ENCODE measurements at places on chromosomes 13 and 19.

DNA sequence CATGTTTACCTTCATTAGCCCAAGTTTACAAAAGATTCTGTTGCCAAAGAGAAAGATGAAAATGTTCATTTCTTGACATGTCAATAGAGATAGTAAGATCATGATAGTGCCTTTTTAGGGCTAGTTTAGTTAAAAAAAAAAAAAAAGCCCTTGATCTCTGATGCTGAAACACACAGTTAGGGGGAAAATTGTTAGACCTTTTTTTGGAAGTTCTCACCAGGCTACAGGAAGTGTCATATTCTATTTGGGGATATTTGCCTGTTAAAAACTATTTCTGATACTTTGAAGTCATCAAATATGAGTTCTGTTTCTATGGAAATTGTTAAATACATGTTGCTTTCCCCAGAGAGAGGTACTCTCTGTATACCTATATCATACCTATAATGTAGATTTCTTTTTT is 21.6 kb downstream of the SLAIN1 start:
- DNase-seq: peak; percentile 46

GRCh38 chr13:44063881-44064280 is 184.2 kb downstream of the LACC1 start:
- no peak for DNase-seq

GRCh38 chr19:49326165-49326704 is 1.2 kb upstream of the SLC6A16 start:
- no peak for DNase-seq

DNA sequence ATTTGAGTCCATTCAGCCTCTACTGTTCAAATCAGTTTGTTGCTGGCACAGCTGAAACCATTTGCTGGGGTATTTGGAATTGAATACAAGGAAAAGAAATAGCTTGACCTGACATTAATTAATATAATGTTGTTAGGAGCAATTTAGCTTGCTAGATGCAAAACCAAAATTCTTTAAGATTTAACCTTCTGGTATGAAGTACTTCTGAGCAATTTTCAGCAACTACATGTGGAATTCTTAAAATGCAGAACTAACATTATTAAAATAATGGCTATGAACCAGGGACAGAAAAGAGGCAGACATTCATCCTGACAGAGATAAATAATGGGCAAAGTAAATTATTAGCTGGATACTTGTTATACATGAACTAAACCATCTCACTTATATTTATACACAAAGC is 160.0 kb upstream of the MIR17HG start:
- DNase-seq: no peak

DNA sequence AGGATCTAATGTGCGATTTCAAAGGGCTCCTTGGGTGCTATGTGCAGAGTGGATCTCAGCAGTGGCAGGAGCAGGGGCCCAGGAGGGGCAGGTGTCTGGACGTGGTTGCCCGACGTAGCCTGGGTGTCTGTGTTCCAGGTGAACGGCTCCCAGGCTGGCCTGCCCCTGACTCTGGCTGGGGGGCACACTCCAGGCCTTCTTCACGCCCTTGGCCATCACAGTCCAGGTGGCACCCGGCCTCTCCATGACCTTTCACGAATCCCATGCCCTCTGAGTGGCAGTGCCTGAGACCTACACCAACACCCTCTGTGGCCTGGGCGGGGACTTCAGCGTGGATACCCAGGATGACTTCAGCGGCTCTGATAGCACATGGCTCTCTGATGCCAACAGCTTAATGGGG is 11.3 kb upstream of the FXYD3 start:
- DNase-seq: no peak

DNA sequence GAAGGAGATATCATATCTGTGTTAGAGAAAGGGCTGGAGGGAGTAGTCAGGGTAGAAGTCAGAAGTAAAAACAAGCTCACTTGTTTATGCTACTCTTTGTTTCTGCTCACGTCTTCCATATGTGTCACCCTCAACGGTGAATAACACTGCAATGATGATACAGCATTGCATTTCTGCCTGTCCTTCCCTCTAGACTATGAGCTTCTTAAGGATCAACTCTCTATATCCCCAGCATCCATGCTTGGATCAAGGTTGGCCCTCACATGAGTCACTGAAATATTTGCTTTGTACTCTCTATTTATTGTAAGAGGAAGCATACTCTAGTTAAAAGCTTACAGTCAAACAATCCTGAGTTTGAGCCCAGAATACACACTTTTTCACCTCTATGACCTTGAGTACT is 406.0 kb downstream of the RFC3 start:
- no peak for DNase-seq

DNA sequence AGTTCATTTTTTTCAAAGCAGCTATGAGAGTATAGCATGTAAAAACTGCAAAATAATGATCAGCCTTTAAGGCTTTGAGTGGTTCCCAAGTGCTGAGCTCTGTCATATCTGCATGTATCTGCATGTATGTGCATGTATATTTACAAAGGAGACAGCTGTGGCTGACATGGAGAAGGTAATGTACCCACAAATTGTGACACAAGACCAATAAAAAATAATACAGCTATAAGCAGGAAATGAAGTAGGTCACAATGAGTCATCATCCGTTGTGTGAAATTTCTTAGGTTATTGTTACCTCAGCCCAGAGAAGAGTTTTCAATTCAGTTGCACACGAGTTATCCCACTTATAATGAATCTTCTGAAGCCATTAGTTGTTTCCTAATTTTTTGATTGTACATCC is 60.9 kb upstream of the MED4 start:
- peak; percentile 36 for DNase-seq

GRCh38 chr19:38648769-38649304 is 1.4 kb downstream of the ACTN4 start:
- no peak for DNase-seq

DNA sequence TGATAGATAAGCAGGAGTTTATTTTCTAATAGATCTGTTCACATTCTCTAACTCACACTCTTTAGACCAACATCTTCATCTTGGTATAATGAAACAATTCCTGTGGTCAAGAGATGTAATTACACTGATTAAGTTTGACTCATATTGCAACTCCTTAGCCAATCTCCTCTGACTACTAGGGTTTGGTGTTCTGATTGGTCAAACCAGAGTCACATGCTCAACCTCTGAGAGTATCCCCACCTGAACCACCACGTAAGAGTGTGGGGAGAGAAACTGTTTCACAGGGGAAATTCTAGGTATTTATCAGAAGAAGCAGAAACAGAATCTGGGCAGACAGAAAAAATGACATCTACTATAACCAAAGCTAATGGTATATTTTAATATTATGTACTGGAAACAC is 42.4 kb downstream of the UQCRFS1 start:
- peak; percentile 7 for DNase-seq

- no peak for DNase-seq
These were observed 1632.0 kb downstream of the PCDH9 start for GRCh38 chr13:65597839-65598818.

GRCh38 chr13:73228546-73228945 is 169.7 kb downstream of the KLF5 start:
- DNase-seq: no peak

DNA sequence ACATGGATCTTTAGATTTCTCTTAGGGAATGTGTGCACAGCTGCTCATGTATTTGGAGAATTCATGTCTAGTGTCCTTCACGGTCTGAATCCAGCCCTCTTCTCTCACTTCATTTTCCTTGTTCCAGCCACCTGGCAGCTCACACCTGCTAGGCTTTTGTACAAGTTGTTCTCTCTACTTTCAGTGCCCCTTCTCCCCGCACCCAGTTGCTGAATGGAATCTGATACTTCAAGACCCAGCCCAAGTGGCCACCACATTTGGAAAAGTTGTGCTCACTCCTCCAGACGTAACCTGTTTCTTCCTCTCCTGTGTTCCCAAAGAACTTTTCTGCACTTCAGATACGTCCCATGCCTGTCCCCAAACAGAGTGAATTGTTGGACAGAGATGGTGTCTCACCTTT is 235.6 kb downstream of the SHISA2 start:
- no peak for DNase-seq

GRCh38 chr13:24066405-24067295 is 93.9 kb upstream of the SPATA13 start:
- DNase-seq: no peak

- DNase-seq: no peak
These were observed 429 bp upstream of the ZNF225 start for GRCh38 chr19:44112802-44113137.

DNA sequence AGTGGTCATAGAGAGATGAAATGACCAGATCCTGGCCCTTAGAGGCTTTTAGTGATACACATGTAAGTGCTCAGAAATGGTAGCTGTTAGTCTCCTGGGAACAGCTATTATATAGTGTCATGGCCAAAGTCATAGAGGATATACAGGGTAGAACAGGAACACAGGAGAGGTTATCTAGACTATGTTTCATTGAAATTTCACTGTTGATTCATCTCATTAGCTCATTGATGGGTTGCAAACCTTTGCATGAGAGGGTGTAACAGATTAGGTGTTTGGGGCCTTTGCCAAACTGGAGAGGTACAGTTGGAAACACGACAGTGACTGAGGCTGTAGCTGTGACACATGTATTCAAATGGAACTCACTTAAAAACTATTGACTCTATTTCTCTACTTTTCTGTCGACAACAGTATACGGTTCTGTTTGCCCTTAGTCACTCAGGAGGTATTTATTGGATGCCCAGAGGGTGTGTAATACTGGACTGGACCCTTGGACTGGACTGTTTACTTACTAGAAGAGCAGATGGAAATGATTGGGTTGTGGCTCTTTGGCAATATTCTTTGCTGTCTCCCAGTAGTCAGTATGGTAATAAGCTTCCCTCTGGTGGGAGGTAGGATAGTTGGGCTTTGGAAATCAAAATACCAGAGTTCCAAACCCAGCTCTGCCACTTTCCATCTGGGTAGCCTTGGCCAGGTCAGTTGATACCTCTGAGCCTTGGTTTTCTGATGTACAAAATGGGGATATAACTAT is 29.8 kb downstream of the ARHGAP35 start:
- no peak for DNase-seq

DNA sequence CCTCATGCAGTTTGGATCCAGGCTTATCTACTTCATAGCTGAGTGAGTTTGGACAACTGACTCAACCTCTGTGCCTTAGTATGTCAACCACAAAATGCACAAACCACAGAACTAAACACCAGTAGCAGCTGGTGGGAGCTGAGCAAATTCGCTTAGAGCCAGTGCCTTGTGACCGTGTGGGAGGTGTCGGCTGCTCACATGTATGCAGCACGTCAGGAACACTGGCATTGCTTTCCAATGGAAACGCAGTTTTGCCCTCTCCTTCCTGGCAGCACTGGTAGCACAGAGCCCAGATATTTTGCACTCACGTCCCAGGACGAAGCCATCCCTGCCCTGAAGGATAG is 8.3 kb upstream of the NTN5 start:
- no peak for DNase-seq

GRCh38 chr13:48112896-48113755 is 18.2 kb upstream of the MED4 start:
- DNase-seq: no peak

DNA sequence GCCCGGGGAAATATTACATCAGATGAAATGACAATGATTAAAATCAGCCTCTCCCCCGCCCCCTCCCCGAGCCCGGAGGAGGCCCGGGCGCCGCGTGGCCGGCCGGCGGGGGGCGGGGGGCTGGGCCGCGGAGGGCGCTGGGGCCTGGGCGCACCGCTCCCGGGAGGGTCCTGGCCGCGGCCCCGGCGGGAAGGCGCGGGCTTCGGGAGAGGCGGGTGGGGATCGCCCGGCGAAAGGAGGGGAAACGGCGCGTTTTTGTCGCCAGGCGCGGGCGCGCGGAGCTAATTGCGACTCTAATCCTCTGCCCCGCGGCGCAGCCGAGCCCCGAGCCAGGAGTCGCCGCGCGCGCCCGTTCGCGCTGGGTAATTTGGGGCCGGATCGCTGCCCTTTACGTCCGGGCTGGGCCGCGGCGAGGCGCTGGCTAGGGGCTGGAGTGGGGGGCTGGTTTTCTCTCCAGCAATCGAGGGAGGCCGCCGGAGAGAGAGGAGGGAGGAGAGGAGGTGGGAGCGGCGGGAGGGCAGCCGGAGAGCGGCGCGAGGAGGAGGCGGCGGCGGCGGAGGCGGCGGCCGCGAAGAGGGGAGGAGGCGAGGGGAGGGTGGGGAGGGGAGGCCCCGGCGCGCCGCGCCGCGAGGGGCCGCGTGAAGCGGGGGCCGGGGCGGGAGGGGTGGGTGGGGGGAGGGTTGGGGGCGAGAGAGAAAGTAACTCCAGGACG is at the start of gene KCTD15:
Gene KCTD15 (plus strand): TSS at position 707 of the 712 bp plus-strand sequence. CDS start 3,585 bp downstream, outside the sequence.
- DNase-seq: no peak

DNA sequence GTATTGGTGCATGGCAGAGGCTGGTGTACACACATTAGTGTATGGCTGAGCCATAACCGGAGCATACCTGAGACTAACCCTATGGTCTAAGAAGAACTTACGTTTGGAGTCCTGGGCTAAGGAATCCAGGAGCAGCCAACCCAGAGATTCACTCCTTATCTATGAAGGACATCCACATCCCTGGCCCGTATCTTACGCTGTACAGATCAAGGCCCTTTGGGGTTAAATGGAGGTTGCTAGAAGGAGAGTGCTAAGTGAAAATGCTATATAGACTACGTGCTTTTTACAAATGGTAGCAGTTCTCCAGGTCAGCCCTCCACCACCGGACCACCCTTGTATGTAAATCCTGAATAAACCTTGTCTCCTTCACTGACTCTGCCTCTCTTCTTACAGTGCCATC is 1.9 kb upstream of the SUGT1 start:
- no peak for DNase-seq

DNA sequence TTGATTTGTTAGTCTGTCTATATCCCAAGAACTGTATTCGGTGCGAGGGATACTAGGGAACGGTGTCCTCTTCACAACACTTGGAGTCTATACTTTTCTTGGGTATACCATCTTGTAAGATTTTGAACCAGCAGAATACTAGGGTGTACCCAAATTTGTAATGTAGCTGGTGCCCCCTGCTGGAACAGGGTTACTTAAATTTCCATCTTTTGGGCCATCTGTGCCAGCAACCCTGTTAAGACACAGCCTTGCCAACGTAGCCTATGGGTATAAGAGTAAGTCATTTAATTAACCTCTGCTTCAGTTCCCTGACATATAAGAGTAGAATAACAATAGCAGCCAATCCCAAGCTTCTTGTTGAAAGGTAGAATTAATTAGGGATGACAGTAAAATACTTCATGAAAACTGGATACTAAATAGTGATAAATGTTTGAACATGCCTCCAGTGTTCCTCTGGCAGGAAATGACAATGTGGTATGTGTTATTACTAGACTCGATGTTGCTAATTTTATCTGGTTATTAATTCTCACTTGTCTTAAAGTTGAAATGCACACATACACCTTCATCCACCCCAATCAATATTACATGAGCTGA is 607.6 kb downstream of the FGF9 start:
- DNase-seq: peak; percentile 32
